H1 (cell line): ENCODE measurements at places on chromosomes 13 and 19.

DNA sequence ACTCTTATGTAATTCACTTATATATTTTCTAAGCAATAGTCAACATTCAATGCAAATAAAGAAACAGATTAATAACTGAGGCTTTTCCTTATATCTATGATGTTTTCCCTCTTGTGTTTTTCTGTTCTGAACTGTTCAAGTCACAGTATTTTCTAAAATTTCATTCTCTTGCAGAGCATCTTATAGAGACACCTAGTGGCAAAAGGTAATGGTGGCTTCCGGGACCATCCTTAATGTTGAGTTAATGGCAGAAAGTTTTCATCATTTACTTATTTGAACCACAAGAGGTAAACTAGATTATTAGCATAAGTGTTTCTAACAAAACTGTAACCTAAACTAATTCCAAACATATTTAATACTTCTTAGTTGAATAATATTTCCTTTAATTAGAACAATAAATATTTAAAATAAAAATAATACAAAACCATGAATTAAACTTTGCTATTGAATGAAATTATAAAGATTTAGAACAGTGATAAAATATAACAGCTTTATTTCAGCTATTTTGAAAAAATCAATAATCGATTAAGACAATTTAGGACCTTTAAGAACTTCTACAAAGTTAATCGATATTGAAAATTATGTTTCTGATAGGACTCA is 1.7 kb upstream of the SLITRK5 start:
- no peak for DNase-seq

DNA sequence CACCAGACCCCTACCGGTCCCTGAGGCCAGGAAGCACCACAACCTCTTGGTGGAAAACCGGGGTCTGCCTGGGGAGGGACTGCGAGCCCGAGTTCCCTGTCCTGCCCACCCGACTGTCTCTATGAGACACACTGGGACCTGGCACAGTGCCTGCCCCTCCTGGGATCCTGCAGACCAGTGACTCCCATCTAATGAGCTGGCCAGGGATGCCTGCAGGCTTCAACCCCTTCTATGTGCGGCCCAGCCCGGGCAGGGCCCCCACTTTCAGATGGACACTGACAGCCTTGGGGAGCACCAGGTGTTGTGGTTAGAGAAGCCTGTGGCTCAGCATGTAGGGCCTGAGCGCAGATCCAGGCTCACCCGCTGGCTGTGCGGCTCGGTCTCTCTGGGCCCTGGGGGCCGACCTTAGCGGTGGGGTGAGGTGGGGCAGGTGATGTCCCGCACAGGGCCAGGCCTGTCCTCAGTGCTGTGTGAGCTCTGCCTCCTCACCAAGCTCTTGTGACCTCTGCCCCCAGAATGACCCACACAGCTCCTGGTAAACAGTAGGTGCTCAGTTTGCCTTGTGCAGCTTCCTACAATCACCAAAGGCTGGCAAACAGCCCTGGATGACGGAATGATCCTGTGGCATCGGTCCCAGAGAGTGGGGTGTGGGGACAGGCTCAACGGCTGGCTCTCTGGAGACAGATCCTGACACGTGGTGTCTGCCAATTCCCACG is 17.9 kb upstream of the CACTIN start:
- DNase-seq = no peak

DNA sequence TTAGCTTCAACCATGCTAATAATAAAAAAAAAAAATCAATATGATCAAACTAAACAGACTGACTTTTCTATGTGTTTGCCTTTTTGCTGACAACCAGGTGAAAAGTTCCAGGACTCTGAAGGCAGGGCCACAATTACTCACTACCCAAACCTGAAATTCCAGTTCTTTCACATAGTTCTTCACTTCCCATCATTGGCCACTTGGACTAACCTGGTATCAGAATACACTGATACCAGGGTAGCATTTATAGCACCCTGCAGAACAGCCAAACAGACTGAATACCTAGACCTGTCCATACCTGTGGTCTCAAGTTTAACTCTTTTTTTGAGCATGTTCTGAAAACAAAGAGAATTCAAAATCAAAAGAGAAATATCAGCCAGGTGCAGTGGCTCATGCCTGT is 25.1 kb downstream of the ELF1 start:
- DNase-seq = no peak

DNA sequence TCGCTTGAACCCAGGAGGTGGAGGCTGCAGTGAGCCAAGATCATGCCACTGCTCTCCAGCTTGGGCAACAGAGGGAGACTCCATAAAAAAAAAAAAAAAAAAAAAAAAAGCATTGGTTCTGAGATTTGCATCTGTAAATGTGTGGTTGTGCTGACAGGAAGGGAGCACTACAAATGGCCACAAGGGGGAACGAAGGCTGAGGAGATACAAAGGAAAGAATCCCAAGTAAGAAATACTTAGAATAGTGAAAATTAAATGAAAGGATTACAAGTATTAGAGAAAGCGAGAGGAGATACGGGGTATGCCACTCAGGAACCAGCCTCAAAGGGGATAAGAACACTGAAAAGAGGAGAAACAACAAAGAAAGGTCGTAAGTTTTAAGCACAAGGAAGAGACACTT is 284.9 kb downstream of the KLF12 start:
- peak; percentile 21 for DNase-seq

DNA sequence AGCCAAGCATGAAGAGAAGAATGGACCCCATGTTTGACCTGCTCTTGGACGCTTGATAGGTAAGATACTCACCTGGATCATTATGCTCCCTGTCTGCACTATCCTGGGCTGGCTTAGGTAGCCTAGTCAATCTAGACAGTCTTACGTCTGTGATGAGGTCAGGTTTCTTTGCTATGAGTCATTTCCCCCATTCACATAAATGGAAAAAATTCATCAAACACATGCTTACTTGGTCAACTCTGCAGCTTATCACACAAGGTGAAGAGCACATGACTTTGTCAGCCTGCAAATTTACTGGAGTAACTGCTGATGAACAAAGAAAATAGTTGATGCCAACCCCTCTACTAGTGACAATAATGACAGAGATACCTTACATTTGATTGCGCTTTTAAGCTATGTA is 170.0 kb downstream of the NUFIP1 start:
- DNase-seq = no peak

DNA sequence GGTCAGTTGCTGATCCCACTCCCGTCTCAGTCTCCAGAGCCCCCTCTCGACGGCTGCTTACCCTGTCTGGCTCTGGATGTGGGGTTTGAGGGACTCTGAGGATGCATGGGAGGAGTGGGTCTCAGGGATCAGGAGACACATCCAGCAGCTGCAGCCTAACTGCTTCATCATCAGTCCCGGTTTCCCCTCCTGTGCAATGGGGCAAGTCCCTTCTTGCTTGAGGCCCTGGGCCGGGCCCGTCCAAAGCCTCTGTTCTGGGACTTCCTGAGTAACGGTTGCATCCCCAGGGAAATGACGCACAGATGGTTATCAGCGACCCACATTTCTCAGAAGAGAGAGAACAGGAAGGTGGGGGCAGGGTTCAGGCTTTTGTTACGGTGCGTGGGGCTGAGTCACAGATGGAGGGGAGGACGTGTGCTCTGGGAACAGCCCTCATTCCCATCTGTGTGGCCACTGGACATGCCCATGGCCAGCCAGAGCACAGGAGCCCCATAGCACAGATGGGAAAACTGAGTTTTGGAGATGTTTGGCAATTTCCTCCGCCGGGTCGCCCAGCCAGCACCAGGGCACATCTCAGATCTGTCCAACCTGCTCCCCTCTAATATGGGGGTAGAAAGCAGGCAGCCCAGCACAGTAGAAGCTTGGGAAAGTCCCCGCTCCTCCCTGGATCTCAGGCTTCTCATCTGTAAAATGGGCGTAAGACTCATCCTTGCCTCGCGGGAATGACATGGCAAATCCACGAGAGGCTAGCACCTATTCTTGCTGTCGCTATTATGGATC is 19.3 kb downstream of the GNA15 start:
- no peak for DNase-seq

GRCh38 chr19:35110974-35111373 is 4.6 kb upstream of the FXYD3 start:
- no peak for DNase-seq

DNA sequence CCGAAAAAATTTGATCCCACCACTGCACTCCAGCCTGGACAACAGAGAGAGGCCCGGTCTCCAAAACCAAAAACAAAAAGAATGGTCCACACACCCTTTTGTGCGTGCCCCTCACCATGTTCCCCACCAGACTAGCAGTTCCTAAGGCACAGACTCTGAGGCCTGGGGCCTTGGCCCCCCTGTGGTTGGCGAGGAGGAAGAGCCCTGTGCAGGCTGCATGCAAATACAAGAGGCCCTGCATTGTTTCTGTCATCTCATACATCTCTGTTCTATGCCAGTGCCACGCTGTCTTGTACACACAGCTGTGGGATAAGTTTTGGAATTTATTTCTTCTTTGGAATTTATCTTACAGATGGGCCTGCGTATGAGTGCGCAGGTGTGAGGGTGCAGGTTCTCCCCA is 4.7 kb upstream of the YJEFN3 start:
- no peak for DNase-seq

- no peak for DNase-seq
Measured at GRCh38 chr13:111265006-111265700, 55.3 kb upstream of the TEX29 start.

DNA sequence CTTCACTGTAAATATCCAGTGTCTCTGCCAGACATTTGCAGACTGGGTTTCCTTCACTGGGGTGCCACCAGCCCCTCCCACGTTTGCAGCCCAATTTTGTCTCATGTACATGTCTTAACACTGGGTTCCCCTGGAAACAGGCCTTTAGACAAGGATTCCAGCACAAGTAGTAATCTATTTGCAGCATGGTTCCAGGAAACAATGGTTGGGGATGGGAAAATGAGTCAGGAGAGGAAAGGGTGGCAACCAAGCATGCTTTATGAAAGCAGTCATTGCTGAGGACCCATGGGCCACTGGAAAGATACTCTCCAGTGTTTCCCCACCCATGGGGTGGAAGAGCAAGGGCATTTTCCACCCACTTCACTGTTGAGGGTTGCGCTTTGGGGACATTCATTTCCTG is 53.6 kb upstream of the FARP1 start:
- no peak for DNase-seq

DNA sequence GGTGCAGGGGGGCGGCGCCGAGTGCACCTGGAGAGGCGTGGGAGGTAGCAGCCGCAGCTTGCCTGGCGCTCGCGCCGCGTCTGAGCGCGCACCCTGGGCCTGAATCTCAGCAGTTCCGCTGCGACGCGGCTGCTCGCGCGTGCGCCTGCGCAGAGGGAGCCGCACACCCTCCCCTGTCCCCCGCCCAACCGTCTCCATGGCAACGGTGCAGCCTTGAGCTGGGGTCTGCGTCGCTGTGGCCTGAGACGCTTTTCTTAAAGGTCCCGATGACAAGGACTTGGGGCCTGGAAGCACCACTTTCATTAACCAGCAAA is at the start of gene PNMA8B:
Gene PNMA8B (minus strand): TSS at position 82 of the 314 bp plus-strand sequence. CDS start 402 bp downstream, outside the sequence.
- DNase-seq = peak; percentile 78

GRCh38 chr13:48126944-48127830 is 32.3 kb upstream of the MED4 start:
- DNase-seq = no peak

DNA sequence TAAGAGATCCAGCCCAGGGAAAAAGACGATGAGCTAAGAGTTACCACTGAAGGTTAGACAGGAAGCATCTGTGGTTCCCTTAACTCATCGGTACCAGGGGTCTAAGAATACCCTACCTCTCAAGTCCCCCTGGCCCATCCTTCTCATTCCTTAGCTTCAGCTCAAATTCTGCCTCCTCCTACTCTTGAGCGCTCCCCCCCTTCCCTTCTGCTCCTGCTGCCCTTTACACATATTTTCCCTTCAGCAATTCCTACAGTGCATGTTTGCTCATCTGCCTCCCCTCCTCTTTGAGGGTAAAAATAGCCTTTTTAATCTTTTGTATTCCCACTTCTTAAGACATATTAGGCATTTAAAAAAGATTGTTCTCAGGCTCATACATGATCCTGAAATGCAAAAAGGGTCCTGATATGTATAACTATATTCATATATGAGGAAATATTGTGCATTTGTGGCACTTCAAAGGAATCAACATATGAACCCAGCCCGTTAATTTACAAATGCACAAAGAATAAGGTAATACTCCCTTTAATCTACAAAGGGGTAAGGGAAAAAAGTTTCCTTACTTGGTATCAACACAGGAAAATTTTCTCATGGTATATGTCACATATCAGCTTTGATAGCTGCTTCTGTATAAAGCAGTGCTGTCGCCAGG is 33.1 kb downstream of the LNX2 start:
- no peak for DNase-seq

GRCh38 chr13:34627509-34628208 is 314.4 kb upstream of the NBEA start:
- DNase-seq = no peak

DNA sequence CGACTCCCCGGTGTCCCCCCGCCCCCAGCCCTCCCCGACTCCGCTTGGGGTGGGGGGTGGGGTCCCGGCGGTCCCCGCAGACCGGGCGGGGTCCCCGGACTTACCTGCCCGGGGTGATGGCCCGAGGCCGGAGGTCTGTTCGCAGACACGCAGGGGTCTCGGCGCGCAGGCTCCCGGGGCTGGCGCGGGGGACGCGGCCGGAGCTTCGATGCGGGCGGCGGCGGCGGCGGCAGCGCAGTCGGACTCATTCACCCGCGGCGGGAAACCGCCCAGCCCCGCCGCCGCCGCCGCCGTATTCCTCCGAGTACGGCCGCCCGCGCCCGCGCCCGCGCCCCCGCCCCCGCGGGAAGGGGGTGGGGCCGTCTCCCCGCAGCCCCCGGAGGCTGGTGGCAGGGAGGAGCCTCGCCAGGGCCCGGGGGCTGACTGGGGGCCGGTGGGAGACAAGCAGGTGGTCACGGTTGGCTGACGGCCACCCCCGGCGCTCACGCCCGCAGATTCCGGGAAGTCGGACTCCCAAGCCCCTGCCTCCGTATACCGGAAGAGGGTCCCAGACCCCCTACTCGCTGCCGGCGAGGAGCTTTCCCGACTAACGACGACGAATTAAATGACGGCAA is at the start of gene C2CD4C:
Gene C2CD4C (minus strand): TSS at position 246 of the 614 bp plus-strand sequence. CDS start 786 bp downstream, outside the sequence.
- peak; percentile 76 for DNase-seq

DNA sequence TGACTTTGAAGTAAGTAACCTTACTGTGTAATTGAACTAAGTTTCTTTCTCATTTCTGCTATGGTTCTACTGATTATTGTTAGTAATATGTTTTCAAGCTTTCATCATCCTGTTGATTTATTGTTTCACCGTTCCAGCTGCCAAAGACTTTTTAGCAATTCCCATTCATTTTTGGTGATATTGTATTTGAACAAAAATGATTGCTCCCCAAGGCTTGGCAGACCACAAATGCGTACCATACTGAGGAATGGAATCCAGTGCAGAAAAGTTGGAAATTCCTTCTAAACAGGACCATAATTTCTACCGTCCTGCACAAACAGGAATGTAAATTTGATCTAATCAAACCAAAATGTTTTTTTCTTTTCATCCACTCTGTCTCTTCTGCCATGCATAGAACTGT is 10.7 kb downstream of the EPSTI1 start:
- no peak for DNase-seq

GRCh38 chr13:74226791-74227475 is 92.7 kb upstream of the KLF12 start:
- no peak for DNase-seq
